NCI-H1048 (cell line): ENCODE measurements at places on chromosomes 1 and 21.

DNA sequence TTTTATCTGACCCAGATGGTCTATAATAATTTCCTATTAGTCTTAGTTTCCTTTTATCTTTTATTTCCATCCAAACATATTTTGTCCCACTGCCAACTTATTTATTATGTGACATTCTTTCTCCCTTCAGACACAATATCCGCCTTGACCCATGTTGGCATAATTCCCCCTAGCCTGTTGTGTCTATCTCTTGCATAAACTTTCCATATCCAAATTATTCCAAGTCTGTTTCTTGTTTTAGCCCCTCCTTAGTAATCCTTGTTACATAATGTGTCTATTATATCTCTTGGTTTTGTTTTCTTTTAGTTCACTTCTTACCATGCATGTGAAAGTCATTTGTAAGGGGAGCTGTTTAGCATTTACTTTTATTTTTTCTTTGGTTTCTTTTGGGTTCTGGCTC lies 81.6 kb upstream of the CACHD1 start:
- DNase-seq = no peak

- no peak for DNase-seq
Observed at GRCh38 chr1:214330715-214331114, 49.8 kb downstream of the SMYD2 start.

- no peak for DNase-seq
Observed at GRCh38 chr1:90358448-90358847, 358.7 kb downstream of the BARHL2 start.

DNA sequence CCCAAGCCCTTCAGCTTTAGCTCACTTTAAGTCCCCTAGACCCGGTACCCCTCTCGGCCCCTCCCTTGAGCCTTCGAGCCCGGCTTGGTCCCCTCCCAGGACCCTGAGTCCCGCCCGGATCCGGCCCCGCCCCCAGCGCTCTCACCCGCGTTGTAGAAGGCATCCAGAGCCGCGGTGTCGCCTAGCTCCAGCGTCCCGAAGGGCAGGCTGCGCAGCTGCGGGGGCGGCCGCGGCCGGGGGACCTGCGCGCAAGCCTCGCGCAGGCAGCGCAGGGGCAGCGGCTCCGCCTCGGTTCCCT lies 699 bp downstream of the MAP3K6 start:
- peak; percentile 58 for DNase-seq

- DNase-seq = no peak
Observed at GRCh38 chr1:60118085-60118484, 44.5 kb upstream of the C1orf87 start.
